ENCODE measurements at places on chromosomes 11 and 22.

- no peak for DNase-seq
These were observed 7.8 kb downstream of the DNAJB13 start for GRCh38 chr11:73958521-73959141.

GRCh38 chr22:42720263-42721044 is at the start of gene A4GALT:
TSS of gene A4GALT (minus strand) at chr22:42720870. CDS start at chr22:42693951, 26,919 bp downstream.
- DNase-seq: no peak

GRCh38 chr11:8814209-8814922 is 96.6 kb upstream of the AKIP1 start:
- no peak for DNase-seq

DNA sequence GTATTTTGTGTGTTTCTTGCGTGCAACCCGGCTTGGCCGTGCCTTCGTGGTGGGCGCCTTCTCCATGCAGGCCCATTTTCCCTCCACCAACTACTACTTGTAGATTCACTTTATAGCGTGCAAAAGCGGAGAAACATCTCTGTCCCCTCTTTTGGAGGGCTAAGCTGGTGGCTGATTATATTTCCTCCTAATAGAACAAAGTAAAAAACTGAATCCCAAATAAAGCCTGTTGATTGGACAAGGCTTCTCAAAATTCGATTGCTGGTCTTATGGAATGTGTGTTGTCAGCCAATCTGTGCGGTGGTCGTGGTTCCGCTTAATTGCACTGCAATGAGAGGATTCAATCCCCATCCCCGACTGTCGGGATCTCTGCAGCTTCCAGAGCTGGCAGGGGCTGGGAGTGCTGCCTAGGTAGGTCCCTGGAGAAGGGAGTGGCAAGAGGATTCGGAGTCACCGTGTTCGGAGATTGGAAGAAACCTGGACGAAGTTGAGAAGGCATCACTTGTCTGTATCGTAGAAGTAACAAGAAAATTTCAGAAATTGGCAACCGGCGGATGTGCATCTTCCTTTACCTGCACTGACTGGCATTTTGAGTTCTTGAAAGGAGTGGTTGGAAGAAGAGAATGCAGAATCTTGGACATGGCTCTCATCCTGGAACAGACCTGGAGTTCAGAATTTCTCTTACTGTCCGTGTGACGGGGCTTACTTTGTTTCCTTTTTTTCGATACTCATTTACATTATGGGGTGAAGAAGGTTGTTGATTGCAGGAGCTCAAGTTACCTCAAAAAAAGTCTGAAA is 1.1 kb downstream of the HMGXB4 start:
- DNase-seq: no peak

DNA sequence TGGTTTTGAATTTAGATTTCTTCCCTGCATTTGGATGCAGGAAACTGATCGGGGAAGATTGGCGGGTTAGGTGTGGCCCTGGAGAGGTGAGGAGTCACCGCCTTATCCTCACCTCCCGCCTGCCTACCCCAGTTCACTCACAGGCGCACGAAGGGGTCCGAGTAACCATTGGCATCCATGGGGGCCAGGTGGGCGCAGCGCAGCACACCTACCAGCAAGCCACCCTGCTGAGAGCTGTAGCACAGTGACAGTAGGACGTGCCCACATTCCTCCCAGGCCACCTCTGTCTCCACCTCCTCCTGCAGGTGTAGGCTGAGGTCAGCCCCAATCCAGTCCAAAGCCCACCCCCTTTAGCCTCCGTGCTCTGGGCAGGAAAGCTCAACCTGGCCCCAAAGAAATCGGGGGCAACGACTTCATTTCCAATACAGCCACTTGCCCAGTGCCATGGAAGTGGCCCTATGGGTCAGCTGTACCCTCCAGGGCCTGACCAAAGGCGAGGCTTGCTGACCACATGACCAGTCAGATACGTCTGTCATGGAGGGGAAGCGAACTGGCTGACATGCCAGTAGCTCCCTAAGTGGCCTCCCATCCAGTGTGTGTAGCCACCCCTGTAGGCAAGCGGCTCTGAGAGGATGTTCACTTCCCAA is 6.7 kb downstream of the NDUFV1 start:
- DNase-seq: no peak

GRCh38 chr11:133967599-133968238 is 11.0 kb upstream of the IGSF9B start:
- no peak for DNase-seq

- DNase-seq: no peak
These were observed 2.1 kb upstream of the PIM3 start for GRCh38 chr22:49958366-49958921.

GRCh38 chr11:128477811-128478210 is 109.5 kb downstream of the ETS1 start:
- no peak for DNase-seq

GRCh38 chr11:125062218-125062930 is 731 bp upstream of the SLC37A2 start:
- DNase-seq: no peak

GRCh38 chr11:19598456-19598855 is 114.2 kb upstream of the NAV2 start:
- DNase-seq: no peak

DNA sequence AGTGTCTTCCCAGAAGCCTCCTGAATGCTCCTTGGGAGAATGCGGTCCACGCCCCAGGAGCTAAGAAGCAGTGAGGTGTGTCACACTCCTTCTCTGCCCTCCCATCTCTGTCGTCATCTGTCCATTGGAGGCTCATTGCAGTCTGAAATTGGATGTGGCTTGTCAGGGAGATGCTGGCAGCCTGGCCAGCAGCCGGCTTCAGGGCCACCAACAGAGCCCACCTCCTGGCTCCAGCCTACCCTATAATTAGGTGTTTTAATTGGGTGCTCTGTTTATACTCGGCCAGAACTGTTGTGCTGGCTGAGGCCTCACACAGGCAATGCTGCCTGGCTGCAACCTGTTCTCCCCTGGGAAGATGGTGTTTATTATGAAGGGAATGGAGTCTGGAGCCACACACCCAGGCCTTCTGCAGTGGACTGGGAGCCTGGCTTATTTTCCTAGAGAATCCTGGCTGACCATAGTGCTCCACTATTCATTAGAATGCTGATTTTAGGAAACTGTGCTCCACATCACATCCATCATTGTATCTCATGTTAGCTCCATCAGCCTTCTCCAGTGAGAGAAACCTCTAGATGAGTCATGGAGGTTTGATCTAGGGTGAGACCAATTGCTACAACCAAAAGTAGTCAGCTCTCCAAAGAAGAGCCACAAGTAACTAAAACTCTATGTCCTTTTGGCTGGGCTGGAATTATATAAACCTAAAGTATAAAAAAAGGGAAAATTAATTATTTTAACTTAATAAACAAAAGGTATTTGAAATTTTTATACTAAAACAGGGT is 86.8 kb upstream of the CRTAM start:
- no peak for DNase-seq

GRCh38 chr11:120044011-120044675 is 93.8 kb downstream of the TRIM29 start:
- DNase-seq: no peak

DNA sequence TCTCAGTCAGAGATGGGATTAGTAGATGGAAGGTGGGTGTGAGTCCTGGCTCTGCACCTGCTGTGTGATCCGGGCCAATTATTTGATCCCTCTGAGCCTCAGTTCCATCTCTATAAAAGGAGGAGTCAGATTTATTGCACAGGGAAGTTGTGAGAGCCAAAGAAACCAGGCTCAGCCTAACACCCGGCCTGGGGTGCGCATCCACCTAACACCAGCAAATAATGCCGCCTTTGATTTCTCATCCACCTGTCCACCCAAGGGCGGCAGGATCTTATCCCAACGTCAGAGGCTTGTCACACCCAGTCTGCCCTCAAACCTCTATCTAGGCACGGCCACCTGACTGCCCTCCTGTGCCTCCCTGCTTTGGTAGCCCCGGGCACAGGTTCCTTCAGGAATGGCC is 2.4 kb downstream of the CRYBB2 start:
- no peak for DNase-seq

DNA sequence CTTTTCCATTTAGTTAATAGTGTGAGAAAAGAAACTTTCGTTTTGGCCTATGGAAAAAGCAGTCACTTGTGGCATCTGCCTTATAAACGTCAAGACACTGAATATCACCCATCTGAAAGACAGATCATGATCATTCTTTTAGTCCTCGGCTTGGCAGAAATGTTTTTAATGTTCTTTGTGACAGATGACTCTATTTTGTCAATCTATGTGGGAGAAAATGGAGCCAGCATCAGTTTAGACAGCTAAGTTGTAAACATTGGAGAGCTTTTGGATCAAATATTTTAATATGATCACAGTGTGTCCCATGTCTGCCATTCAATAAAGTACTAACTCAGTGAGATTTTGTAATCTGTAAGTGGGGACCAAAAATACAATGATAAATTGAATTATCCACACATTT is 85.1 kb upstream of the LUZP2 start:
- DNase-seq: no peak

DNA sequence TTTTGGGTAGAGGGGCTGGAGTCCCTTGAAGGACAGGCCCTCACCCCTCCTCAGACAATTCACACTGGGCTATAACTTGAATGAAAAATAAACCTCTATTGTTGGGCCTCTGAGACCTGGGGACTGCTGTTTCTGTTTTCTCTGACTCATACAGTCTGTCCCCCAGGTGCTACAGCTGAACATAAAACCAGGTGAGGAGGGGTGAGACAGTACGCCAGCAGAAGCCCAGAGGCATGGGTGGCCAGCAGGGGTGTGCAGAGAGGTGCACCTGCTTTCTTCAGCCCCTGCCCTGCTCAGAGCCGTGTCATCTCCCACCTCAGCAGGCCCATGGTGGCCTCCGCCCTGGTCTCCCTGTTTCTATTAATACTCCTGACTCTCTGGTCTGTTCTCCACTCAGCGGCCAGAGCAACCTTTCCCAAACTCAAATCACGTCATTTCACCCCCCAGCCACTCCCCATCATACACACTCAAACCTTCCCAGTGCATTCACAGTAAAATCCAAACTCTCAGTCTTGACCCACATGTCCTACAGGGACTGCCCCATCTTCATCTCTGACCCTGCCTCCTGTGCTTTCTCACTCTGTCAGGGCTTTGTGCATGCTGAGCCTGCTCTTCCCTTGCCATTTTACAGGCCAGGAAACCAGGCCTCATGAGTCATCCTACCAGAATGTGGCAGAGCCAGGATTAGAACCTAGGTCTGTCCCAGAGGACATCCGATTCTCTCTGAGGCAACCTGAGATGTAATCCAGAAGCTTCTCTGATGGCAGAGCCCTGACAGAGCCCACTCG is 5.4 kb upstream of the IL2RB start:
- no peak for DNase-seq

- no peak for DNase-seq
These were observed 4.9 kb downstream of the OVOL1 start for GRCh38 chr11:65791719-65792213.

GRCh38 chr11:43574949-43575912 is 105.3 kb upstream of the HSD17B12 start:
- no peak for DNase-seq

DNA sequence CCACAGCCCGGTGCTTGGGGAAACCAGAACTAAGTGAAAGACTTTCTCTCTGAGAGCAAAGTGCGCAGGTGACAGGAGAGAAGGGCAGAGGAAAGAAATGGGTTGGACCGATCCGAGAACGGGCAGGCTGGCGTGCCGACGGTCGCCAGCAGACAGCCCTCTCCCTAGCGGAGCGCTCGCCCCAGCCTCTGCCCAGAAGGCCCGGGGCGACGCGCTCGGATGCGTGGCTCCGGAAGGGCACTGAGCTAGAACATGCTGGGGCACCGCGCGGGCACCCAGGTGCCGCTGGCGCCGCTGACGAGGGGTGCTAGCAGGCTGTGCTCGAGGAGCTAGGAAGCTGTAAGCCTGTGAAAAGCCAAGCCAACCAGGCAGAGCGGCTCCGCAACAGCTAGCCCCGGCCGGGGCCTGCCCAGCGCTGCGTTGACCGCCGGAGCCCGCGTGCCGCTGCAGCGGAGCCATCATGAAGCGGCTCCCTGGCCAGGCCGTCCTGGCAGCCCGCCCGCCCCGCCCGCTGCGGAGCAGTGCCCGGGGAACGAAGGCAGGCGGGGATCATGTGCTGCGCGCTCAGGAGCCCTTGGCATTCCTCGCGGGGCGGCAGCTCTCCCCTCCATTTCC is 22.1 kb upstream of the RRAS2 start:
- DNase-seq: peak; percentile 13

- DNase-seq: no peak
These were observed 361.3 kb upstream of the MTNR1B start for GRCh38 chr11:92607969-92608722.

GRCh38 chr11:2581151-2581930 is 118.5 kb downstream of the KCNQ1OT1 start:
- DNase-seq: no peak

DNA sequence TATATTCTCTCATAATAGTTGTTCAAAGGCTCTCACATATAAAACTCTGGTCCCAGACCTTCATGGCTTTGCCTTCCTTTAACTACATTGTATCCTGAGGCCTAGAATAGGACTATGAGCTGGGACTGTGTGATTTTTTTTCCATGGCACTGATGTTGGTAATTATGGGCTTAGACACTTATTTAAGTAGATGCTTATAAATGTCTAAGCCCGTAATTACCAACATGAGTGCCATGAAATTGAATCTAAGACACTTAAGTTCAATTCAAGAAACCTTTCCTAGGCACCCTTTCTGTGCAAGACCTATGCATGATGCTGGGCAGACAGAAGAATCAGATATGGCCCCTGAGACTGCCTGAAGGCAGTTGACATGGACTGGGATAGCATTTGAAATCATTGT is 63.0 kb downstream of the P4HA3 start:
- no peak for DNase-seq

DNA sequence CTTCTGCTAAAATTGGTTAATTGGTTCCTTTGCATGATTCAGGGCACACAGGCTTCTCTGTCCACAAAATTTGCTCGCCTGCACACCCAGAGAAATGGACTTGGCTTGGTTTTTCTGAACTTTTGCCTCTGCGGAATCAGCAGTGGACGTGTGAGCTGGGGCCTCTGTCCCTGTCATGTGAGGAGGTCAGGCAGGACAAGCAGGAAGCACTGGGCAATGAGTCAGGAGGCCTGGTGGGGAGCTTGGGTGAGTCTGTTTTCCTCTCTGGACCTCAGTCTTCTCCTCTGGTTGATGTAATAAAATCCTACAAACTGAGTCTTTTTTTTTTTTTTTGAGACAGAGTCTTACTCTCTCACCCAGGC is 10.4 kb upstream of the CELSR1 start:
- no peak for DNase-seq

GRCh38 chr11:120198787-120199469 is 11.9 kb upstream of the OAF start:
- no peak for DNase-seq

DNA sequence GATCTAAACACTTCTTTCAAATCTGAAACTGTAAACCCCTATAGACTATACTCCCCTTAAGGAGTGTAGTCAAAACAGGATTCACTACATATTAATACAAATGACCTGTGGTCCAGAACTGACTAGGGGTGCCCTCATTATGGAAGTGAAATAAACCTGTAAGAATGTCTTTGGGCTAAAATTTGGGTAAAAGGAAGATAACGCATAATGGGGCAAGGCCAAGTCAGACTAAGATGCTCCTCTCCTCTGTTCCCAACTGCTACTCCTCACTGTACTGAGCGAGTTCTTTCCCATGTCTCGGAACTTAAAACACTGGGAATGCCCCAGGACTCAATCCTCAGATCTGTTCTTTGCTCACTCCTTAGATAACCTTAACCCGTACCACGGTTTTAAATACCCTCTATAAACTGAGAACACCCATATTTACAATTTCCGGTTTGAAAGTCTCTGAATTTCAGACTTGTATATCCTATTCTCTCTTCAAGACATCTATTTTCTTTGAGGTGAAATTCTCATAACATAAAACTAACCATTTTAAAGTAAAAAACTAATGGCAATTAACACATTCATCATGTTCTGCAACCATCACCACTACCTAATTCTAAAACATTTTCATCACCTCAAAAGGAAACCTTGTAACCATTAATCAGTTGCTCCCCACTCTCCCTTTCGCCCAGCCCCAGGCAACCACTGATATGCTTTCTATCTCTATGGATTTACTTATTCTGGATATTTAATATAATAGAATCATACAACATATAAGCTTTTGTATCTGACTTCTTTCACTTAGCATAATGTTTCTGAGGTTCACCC is 4.0 kb downstream of the THAP12 start:
- DNase-seq: no peak
